ENCODE measurements at places on chromosomes 4 and X.

- no peak for DNase-seq
These were observed 118.3 kb upstream of the GABRA2 start for GRCh38 chr4:46508216-46508615.

- no peak for DNase-seq
These were observed 109.2 kb downstream of the STOX2 start for GRCh38 chr4:184014301-184014700.

- no peak for DNase-seq
These were observed 172.6 kb downstream of the RBM46 start for GRCh38 chr4:154953691-154954090.

GRCh38 chrX:134600714-134601113 lies 57.6 kb downstream of the PLAC1 start:
- DNase-seq, result peak; percentile 4

GRCh38 chr4:20512985-20513384 lies 187.3 kb upstream of the PACRGL start:
- DNase-seq, result no peak

DNA sequence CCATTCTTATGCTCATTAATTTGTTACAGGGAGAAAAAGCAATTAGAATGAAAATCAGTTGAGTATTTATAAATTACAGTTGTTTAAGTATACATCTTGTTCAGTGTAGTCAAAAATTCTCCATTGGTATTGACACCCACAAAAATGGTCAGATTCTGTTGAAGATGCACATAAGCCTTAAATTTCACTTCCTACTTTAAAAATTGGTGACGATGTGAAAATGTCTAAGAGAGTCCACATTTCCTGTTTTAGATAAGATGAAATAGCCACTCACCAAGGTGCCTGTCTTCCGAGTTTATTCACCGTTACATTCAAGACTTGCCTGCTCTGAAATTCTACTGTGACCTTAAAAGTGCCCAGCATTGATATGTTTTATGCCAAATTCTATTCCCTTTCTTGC lies 93.6 kb downstream of the GPR143 start:
- DNase-seq, result no peak

GRCh38 chr4:152462695-152463094 lies 73.2 kb downstream of the FBXW7 start:
- no peak for DNase-seq

GRCh38 chr4:63607169-63607872 lies 801.9 kb downstream of the TECRL start:
- no peak for DNase-seq

Measured in activated CD4-positive, alpha-beta T cell treated with anti-CD3 and anti-CD28 coated beads, Interleukin-2, amount 50 U/mL, for 16 hours (primary cell).